Activated naive CD8-positive, alpha-beta T cell treated with anti-CD3 and anti-CD28 coated beads, Interleukin-2, amount 50 U/mL, for 16 hours (primary cell): ENCODE measurements at places on chromosomes 11 and 22.

DNA sequence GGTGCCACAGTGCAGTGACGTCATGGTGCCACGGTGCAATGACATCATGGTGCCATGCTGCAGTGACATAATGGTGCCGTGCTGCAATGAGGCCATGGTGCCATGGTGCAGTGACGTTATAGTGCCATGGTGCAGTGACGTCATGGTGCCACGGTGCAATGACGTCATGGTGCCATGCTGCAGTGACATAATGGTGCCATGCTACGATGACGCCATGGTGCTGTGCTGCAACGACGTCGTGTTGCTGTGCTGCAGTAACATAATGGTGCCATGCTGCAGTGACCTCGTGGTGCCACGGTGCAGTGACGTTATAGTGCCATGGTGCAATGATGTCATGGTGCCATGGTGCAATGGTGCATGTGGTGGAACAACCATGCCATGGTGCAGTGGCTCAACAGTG, 45.3 kb downstream of the DHCR7 start:
- DNase-seq: no peak

DNA sequence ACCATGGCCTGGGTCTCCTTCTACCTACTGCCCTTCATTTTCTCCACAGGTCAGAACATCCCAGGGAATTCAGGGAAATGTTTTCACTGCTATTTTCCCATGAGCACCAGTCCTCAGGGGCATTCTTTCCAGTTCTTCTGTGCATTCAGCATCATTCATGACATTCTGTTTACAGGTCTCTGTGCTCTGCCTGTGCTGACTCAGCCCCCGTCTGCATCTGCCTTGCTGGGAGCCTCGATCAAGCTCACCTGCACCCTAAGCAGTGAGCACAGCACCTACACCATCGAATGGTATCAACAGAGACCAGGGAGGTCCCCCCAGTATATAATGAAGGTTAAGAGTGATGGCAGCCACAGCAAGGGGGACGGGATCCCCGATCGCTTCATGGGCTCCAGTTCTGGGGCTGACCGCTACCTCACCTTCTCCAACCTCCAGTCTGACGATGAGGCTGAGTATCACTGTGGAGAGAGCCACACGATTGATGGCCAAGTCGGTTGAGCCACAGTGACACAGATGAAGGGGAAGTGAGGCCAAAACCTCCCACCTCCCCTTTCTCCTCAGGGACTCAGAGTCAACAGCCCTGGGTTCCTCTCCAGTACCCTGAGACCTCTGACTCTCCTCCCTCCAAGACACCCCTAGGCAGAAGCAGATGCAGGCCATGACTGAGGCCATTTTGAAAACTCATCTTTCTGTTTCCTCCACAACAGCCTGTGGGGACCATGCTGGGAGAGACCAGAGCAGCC, 15.9 kb upstream of the IGLL5 start:
- no peak for DNase-seq

- peak; percentile 68 for DNase-seq
Measured at GRCh38 chr11:727859-728748, 19.2 kb upstream of the TALDO1 start.

GRCh38 chr11:134062265-134063123, 6.4 kb upstream of the JAM3 start:
- no peak for DNase-seq

GRCh38 chr22:33853200-33854097, 66.8 kb downstream of the LARGE1 start:
- no peak for DNase-seq

DNA sequence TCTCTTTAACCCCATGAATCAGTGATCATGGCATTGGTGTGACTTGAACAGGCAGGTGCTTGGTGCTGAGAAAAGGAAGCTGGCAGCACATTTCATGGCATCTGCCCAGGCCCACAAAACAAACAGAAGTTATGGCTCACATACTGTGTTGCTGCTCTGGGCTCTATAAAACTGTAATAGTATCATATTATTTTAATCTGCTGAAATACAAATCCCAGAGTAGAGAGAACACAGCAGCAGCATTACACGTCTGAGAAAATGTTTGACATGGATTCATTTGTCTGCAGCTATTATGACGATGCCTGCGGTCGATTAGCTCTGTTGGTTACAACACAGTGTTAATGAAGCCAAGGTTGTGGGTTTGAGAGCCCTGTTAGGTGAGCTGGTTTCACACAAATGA, 80.8 kb downstream of the ALX4 start:
- no peak for DNase-seq

- DNase-seq: no peak
Measured at GRCh38 chr11:11135820-11136476, 217.1 kb downstream of the CSNK2A3 start.

- no peak for DNase-seq
Measured at GRCh38 chr11:1736447-1736992, 13.9 kb downstream of the IFITM10 start.

DNA sequence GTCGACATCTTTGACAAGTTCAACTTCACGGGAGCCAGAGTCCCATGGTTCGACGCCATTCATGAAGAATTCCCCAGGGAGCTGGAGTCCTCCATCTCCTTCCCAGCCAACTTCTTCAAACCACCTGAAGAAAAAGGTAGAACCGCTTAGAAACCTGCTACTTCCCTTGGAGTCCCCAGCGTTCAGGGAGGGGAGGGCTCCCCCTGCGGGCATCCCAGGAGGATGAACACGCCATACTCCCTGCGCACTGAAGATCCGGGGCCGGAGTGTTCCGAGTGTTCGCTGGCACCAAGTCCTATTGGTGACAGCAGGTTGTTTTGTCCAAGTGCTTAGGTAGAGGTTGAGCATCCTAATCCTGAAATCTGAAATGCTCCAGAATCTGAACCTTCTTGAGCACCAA, 51.7 kb upstream of the PRODH start:
- DNase-seq: no peak

DNA sequence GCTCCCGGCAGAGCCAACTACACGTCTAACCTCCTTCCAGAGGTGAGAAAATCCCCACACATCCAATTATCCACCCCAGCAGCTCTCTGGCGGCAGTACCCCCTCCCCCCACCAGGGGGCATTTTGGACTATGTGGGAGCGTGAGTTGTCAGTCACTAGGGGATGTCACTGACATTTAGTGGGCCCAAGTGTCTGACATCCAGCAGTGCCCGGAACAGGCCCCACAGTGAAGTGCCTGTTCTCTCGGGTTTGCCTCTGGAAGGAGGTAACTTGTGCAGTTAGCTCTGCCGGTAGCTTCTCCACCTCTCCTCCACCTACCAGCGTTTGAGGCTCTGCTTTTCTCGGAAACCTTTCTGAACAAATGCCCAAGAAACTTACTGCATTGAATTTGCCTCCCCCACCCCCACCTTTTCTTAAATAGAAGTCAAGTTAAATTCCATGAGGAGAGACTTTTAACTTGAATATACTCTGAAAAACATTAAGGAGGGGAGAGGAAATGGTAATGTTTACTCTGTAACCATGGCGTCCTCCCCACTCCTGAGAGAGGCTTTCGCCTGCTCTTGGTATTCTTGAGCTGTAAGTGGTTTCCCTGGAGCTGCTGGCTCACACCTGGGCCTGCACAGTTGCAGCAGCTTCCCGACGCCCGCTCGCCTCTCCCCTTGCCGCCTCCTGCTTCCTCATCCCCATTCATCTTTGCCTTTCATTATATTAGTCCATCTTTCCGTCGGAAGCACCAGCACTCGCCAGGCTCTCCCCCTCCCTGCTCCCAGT, 112.8 kb downstream of the WNT7B start:
- peak; percentile 59 for DNase-seq

- DNase-seq: no peak
Measured at GRCh38 chr11:111718436-111718835, 47.8 kb downstream of the PPP2R1B start.

- no peak for DNase-seq
Measured at GRCh38 chr11:776263-776560, 1.1 kb downstream of the GATD1 start.

DNA sequence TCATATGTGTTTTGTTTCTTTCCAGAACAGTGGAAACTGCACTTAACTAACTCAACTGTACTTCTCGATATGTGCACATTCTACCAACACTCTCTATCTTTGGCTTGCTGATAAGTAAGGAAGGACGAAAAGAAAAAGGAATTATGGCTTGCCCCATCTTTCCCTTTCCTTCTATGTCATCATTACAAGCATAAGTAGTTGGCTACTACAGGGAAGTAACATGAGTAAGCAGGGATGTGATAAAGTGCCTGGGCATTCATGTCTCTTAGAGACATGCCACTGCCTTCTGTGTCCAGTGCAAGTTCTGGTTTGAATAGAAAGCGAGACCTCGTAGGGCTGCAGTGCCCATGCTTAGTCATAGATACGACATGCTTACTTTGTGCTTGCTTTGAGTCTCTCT, 342.5 kb downstream of the ETS1 start:
- no peak for DNase-seq

GRCh38 chr22:33537059-33537458, 383.2 kb downstream of the LARGE1 start:
- no peak for DNase-seq

- no peak for DNase-seq
Measured at GRCh38 chr22:17411213-17411612, 42.0 kb downstream of the CECR2 start.

GRCh38 chr11:64624883-64625481, 34.0 kb downstream of the SLC22A12 start:
- no peak for DNase-seq
